Iris pigment epithelial cell (primary cell): ENCODE measurements at places on chromosomes 11 and 22.

DNA sequence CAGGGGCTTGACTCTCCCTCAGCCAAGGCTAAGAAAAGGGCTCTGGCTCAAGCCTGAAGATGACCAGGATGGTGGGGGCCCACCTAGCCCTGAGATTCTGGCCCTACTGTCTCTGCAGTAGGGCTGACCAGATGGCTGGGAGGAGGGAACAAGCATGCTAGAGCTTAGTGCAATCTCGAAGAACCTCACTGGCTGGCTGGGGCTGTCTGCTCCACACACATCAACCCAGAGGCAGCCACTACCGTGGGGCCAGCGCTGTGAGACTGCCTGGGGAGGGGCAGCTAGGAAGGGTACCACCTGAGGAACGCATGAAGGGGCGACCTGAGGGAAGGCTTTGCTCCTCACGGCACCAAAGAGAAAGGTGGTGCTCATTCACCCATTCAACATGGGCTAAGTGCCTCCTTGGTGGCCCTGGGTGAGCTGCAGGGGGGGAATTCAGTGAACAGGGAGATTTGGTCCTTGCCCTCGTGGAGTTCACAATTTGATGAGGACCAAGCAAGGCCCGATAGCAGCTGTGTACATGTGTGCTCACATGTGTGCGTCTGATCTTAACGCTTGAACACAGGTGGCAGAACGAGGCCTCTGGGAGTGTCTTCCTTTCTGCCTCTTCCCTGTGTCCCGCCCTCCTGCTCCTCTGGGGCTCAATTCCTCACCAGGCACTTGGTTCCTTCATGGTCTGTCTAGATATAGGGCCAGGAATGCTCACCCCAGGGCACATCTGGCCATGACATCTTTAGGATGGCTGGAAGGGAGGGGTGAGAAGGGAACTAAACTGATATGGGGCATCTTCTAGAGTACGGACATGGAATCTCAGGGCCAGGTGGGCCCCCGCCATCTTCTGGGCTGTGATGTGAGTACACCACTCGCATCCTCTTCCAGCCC lies 102.3 kb upstream of the PITPNB start:
- DNase-seq, result no peak

DNA sequence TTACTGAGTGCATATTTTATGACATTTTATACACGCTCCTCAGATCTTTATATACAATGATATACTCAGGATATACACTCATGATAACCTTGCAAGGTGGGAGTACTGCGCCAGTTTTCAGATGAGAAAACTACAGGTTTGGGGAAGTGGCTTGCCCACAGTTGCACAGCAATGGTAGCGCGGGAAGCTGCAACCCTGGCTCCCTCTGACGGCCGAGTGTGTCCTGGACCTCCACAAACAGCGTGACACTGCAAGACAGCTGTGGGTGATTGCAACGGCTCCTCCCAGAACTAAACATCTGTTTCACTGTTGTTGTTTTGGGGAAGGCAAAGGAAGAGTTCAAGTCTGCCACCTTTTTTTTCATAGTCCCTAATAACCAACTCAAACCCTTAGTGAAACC lies 47.0 kb downstream of the PACSIN2 start:
- DNase-seq, result no peak

DNA sequence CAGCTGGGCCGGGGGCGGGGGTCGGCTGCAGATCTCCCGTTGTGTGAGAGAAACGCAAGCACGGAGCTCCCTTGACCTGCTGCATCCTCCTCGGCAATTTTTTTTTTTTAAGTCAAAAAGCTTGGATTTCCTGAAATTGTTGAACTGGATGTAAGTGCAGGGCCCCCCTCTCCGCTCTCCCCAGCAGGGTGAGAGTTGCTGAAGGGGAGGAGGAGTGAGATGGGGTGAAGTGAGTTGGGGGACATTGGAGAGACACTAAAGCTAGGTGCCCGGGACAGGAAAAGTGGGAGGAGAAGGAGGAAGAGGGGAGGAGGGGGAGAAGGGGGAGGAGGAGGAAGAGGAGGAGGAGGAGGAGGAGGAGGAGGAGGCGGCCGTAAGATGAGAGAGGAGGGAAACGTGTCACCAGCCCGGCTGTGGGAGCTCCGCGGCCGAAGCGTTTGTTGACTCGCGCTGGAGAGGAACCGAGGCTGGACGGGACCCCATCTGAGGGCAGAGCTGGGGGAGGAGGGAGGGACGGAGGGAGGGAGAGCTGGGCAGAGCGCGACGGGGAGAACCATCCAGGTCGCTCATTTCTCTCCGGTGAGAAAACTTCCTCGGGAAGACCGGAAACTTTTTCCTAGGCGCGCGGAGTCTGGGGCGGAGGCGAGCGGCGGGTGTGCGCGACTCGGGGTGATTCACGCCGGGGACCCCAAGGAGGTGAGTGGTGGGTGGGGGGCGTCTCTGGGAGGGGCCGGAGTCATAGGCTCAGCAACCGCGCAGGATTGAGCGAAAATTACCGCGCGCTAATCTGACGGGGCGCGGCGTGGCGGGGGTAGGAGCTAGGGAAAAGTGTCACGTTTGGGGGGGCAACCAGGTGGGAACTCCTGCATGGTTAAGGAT lies 80.2 kb downstream of the PRR5L start:
- DNase-seq, result peak; percentile 55

DNA sequence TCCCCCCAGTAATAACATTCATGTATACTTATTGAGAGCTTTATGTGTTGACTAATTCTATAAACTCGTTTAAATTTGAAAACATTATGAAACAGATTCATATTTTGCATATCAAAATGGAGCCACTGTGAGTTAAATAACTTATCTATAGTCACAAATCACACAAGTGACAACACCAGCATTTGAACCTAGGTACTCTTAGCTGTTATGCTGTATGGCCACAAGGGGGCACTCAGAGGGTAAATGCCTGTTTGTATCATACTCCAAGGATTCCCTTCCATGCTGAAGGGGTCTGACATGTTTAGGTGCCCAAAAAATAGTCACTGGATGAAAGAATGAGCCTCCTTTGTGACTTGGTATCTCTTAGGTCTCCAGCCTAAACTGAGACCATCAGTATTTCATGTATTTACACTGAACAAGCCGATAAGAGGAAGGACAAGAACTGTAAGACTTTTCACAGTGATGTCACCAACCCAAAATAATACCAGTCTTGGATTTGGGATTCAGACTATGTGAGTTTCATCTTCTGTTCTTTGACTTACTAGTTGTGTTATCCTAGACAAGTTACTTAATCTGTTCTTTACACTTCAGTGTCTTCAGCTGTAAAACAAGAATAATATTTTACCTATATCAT lies 12.2 kb upstream of the OR52D1 start:
- DNase-seq, result peak; percentile 49

GRCh38 chr11:26228778-26229177 lies 103.2 kb upstream of the ANO3 start:
- peak; percentile 49 for DNase-seq

DNA sequence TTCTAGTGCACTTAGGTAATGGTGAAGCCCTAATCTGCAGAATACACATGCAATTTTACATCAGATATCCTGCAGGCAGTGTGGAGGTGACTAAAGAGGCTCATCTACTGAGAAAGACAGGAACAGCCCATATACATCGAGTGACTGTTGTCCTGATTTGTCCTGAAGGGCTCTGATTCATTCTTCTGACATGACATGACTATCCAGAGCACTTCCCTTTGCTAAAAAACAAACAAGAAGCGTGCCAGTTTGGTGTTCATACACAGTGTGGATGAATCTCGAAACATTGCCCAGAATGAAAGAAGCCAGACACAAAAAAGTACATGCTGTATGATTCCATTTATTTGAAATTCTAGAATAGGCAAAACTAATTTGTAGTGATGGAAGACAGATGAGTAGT lies 48.0 kb upstream of the AMPD3 start:
- DNase-seq, result peak; percentile 45
